ENCODE measurements at places on chromosomes 5 and 9.

- no peak for DNase-seq
Measured at GRCh38 chr5:173971681-173972345, 17.2 kb upstream of the C5orf47 start.

GRCh38 chr9:33840381-33840780 lies 23.4 kb downstream of the UBE2R2 start:
- no peak for DNase-seq

DNA sequence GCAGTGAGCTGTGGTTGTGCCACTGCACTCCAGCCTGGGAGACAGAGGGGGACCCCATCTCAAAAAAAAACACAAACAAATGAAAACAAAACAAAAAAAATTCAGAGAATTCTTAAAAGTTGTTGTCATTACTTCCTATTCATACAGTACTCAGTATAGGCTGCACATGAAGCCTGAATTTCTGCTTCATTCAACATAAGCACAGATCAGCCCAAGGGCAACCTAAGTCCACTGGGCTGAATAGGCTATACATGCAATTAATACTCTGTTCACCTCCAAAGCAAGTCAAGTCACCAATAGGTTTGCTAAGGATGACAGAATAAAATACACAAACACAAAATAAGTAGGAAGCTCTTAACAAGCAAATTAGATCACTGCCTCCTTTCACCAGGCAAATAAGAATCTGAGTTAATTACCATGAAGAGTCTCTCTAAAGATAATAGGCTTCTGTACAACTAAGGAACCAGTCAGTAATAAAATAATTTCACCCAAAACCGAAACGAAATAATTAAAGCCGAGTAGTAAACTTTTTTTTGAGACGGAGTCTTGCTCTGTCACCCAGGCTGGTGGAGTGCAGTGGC lies 18.7 kb downstream of the UBTD2 start:
- DNase-seq: no peak

- DNase-seq: no peak
Measured at GRCh38 chr5:151596828-151597539, 5.9 kb upstream of the FAT2 start.

- no peak for DNase-seq
Measured at GRCh38 chr5:92206681-92207080, 823.6 kb upstream of the ARRDC3 start.

- DNase-seq: no peak
Measured at GRCh38 chr9:79567671-79568098, 4.1 kb upstream of the TLE4 start.

- DNase-seq: no peak
Measured at GRCh38 chr9:37246826-37247225, 126.5 kb downstream of the ZCCHC7 start.

DNA sequence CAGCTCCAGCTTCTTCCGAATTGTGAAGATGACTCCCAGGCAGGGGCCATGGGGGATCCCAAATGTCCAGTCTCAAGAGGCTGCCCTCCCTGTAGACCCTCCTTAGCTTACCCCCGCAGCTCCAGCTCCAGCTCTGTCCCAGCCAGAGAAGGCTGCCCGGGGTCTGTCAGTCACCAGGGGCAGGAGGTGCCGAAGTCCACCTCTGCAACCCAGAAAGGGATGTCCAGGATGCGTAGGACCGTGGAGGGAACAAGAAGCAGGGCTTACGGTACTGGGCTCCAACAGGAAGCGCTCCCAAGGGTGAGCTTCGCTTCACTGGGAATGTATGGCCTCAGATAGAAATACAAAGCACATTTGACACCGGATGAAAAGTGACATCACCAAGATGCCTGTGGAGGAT lies 6.0 kb downstream of the IPPK start:
- DNase-seq: no peak

DNA sequence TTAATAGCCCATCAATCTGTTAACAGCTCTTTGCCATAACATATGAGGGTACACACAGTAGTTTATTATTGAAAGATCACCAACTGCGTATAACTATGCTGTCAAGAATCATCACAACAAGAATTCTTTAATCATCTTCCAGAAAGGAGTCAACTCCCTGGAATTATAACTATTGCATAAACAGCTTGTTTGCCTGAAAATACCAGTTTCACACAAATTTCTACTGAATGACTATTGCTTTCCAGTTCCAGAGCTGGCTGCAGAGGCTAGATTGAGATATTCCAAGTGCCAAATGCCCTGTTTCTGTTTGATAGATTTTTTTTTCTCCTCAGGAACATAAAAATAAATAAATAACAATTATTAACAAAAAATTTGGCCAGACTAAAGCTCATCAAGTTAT lies 444.7 kb downstream of the TLE1 start:
- no peak for DNase-seq

GRCh38 chr5:167052791-167053190 lies 1238.7 kb upstream of the WWC1 start:
- no peak for DNase-seq

DNA sequence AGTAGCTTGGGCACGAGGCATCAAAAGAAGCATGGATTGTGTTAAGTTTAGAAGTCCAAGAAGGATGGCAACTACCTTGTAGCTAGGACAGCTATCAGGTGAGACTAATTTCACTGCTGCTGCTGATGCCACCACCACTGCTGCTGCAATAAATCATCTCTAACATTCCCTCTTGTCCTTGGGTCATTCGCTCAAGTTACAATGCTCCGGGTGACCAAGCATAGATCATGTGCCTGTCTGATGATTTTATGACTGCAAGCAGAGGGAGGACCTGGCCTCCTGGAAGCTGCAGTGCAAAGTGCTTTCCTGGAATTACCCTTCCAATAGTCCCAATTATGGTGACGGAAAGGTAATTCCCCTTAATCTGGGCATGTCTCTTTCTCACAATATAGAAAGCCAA lies 334.4 kb downstream of the PRELID2 start:
- no peak for DNase-seq

GRCh38 chr9:19200229-19200628 lies 30.3 kb upstream of the DENND4C start:
- no peak for DNase-seq

DNA sequence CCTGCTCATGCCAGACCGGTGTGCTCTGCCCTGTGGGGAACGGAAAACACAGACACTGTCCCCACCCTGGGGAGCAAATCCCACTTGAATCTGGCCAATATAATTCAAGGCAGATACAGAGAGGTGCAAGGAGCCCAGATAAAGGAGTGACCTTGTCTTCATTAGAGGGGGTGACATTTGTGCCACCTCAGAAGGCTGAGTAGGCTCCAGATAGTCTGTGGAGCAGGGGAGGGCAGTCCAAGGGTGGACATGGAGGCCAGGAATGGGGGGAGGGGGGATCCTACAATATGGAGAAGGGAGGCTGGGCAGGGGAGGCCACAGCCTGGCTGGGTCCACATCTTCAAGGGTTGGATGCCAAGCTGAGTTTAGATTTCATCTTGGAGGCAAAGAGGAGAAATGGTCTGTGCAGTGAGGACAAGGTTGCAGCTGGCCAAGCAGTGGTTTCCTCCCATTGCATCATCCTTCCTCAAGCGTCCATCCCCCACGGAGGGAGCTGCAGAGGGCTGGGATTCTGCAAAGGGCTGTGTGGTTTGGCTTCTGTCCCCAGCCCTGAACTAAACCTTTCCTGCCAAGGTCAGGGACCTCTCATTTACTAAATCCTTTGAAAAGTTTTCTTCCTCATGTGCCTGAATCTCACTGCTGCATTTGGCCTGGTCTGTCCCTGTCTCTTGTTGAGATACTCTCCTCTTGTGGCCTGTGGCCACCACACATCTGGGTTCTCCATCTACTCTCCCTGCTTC lies 60.1 kb downstream of the GALNT12 start:
- no peak for DNase-seq

Data from NCI-H510A (cell line).